Hematopoietic multipotent progenitor cell treated with erythropoietin and hydrocortisone succinate and interleukin-3 and kit ligand, for 6 days (in vitro differentiated cells): ENCODE measurements at places on chromosomes 13 and 19.

GRCh38 chr19:14916848-14917247 is 24.4 kb upstream of the OR7C2 start:
- DNase-seq: peak; percentile 12

- no peak for DNase-seq
Measured at GRCh38 chr13:83182845-83183244, 699.4 kb downstream of the SLITRK1 start.

- peak; percentile 73 for DNase-seq
Measured at GRCh38 chr13:44972956-44973581, 16.2 kb downstream of the NUFIP1 start.

DNA sequence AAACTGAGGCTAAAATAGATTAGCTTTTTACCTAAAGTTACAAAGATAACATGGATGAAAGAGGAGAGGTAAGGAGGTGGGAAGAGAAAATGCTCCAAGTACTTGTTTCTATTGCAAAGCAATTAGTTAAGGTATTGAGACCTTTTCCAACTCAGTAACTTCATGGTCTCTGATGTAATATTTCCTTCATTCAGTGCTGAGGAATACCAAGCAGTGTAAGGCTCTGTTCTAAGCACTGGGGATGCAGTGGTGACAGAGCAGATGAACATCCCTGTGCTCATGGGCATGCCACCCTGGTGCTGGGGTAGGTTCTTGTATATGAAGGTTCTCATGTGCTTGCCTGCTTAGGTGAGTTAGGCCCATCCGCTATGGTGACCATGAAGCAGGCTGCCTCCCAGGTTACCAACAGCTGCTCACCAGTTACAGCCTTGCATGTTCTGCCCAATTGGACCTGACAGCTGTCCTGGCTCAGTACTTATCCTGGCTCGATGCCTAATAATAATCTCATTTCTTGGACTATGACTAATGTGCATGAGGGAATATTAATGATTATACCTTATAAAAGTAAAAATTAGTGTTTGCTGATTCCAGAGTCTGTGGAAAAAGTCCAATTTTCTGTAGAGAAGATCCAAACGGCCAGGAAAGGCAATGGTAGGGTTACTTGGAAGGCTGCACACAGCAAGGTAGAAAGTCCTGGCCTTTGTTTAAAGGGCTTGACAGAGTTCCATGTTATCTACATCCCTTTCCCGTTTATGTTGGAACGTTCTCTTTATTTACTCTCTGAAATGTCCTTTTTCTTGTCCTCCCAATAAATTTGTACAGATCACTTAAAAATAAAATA is 48.3 kb downstream of the LATS2 start:
- DNase-seq: no peak

- no peak for DNase-seq
Measured at GRCh38 chr13:44410328-44410859, 36.8 kb downstream of the SERP2 start.

DNA sequence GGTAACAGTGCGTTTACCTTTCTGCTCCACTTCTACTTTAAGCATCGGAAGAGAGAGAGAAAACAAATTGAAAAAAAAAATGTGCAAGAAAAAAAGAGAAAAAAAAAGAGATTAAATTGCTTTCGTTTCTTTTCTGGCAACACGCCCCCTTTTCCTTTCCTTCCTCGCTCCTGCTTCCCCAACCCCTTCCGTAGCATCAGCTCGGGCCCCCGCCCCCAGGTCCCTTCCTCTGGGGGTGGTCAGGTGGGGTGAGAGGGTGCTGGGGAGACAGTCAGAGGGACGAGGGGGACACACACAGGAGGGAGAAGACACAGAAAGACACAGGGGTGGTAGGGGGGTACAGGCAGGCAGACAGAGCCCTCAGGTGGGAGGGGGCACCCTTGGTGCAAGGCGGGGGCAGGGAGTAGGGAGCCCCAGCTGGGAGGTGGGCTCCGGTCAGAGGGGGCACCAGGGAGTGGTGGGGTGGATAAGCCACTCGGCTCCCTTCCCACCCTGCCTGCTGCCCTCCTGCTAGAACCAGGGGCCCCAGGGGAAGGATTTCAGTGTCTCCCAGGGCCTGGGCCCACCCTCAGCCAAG is 30.7 kb upstream of the ASF1B start:
- DNase-seq: no peak

DNA sequence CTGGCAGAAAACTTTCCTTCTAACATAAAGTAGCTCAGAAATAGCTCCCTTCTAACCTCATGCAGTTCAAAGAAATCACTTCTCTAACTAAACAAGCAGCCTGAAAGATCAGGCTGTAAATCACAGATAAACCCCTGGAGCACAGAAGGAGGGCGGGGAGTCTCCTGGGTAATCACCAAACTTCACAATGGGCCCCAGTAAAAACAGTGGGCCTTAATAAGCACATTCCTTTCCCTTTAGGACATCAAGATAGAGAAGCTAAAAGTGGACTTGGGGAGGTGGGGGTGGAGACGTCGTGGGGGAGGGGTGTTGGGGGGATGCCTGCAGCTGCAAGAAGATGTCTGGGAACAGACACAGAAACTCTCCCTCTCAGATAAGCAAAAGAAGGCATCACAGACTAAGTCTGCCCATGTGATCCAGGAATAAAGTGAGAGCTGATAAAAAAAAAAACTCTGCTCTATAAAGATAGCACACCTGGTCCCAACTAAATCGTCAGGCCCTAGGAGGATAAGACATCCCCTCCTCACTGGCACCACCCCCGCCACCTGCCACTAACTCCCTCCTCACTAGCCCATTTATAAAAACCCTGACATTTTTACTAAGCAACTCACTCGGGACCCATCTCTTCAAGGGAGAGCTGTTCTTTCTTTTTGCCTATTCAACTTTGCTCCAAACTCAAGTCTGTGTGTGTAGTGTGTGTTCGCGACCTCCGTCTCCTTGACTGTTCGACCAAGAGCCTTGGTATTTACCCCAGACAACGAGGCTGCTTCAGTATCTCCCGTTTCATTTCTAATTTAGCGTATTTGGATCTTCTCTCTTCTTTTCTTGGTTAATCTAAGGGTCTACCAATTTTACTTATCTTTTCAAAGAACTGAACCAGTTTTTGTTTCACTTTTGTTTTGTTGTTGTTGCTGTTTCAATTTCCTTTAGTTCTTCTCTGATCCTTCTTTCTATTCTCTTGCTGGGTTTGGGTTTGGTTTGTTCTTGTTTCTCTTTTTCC is 31.7 kb downstream of the DNAJC15 start:
- peak; percentile 71 for DNase-seq

DNA sequence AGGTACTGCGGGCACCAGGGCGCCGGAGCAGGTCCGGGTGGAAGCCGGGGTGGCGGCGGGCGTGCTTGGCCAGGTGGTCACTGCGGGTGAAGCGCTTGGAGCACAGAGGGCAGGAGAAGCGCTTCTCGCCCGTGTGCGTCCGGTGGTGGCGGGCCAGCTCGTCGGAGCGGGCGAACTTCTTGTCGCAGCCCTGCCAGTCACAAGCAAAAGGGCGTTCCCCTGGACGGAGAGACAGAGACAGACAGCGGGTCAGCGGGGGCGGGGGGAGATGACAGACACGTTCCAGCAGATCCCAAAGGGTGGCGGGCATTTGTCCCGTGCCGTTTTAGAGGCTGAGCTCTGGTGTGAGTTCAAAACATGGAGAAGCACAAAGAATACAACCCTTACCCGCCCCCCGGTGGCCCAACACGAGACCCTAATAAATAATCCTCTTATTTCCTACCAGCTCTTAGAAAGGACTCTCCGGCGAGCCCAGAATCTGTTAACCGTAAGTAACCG is 6.3 kb upstream of the REXO1 start:
- peak; percentile 82 for DNase-seq

- peak; percentile 4 for DNase-seq
Measured at GRCh38 chr13:38900188-38900587, 90.4 kb downstream of the STOML3 start.

GRCh38 chr19:5128251-5128935 is 159.5 kb downstream of the KDM4B start:
- DNase-seq: no peak

DNA sequence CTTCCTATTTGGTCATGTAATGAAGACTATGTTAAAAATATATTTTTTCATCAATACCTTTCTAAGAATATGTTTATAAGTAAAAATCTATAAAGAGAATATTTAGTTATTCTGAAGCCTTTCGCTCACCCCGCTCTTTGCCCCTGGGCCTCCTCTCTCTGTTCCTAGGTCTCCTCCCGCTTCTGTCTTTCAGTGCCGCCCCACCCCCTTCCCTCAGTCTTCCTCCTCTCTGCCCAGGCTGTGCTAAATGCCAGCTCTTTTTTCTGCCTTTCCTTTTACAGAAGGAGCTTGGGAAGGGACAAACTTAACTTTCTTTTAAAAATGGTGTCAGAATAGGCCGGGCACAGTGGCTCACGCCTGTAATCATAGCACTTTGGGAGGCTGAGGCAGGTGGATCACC is 22.8 kb downstream of the HIF3A start:
- DNase-seq: no peak

DNA sequence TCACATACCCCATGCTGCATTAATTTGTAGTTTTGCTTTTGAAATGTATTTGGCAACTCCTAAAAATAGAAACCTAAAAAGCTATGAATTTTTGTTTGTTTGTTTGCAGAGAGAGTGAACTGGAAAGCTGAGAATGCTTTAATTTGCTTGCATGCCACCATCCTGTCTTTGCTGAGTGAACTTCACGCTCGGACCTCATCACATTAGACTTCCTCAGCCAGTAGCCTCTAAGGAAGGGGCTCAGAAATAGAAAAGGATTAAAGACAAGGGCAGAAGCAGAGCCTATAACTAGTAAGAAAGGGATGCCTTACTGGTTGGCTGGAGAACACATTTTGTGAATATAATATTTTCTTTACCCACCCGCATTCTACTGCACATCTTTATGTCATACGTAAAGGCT is 275.1 kb downstream of the DCLK1 start:
- no peak for DNase-seq

DNA sequence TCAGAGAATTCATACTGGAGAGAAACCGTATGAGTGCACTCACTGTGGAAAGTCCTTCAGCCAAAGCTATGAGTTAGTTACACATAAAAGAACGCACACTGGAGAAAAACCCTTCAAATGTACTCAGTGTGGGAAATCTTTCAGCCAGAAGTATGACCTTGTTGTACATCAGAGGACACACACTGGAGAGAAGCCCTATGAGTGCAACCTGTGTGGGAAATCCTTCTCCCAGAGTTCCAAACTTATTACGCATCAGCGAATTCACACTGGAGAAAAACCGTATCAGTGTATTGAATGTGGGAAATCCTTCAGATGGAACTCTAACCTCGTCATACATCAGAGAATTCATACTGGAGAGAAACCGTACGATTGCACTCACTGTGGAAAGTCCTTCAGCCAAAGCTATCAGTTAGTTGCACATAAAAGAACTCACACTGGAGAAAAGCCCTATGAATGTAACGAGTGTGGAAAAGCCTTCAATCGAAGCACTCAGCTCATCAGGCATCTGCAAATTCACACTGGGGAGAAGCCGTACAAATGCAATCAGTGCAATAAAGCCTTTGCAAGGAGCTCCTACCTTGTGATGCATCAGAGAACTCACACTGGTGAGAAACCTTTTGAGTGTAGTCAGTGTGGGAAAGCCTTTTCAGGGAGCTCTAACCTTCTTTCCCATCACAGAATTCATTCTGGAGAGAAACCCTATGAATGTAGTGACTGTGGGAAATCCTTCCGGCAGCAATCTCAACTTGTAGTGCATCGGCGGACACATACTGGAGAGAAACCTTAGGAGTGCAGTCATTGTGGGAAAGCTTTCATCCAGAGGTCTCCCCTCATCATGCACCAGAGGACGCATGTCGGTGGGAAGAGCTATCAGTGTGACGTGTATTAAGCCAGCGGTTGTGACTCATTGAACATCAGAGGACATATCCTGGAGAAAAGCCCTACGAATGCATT is 16.5 kb upstream of the ZNF8 start:
- peak; percentile 15 for DNase-seq

DNA sequence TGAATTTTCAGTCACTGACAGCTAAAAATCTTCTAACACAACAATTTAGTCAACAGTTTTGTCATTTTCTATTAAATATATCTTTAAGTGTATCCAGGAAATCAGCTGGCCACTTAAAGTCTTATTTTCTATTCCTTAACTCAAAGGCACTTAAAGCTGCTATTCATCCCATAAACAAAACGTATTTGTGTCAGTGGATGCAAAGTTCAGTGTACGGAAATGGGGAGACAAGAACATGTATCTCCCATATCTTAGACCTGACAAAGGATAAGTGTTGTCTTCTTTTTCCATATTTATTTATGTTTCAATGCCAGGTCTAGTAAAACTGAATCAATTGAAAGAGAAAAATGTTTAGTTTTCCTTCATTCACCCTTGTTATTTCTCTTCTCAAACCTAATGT is 409.8 kb upstream of the KLHL1 start:
- DNase-seq: no peak

GRCh38 chr19:30256496-30256850 is 115.7 kb upstream of the ZNF536 start:
- DNase-seq: no peak

DNA sequence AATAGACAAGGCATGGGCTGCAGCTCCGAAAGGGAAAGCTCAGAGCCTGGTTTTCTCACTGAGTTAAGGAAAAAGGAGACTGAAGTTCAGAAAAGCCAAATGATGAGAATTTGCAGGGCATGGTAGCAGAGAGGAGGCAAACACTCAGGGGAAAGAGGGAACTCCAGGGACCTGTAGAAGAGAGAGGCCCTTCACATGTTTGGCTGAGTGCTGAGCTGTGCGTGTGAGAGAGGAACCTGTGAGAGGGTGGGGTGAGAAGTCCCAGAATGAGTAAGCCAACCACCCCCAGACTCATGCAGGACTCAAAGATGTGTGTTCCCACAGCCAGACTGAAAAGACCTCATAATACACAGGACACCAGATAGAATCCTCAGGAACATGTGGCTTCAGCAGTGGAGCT is 2.8 kb upstream of the CRYL1 start:
- DNase-seq: no peak

DNA sequence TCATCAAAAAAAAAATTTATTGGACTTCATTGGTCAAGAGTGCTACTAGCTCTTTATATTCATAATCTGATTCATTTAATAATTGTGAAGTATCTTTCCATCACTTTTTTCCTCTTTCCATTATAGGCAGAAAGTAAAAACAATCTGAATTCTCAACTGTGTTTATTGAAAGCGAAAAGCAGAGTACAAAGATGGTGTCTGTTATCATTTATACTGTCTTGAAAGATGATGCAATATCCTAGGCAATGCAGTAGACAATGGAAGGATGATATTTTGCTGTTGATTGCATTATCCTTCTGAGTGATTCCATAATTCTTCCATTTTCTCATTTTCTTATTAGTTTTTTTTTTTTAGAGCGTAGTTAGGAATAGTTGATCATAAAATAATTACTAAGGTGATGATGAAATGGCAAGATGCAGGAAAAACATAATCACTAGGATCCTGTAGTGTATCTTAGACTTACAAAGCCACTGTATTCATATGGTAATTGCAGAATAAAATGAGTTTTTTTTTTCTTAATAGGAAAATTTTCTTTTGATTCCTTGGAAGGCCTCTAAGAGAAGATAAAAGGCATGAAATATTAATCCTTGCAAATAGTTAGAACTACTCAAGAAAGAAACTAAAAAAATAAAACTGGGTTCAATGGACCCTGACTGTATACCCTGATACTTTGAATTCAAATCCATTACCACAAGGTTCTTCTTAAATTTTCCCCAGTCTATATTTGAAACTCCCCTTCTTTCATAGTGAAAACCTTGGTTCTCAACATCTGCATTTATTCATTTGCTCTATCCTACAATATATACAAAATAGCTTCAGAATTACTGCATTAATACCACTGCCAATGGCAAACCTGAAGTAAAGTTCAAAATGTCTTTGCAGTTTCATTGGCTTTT is 11.6 kb downstream of the URI1 start:
- DNase-seq: no peak

- DNase-seq: no peak
Measured at GRCh38 chr13:108500711-108501110, 128.7 kb upstream of the MYO16 start.

- DNase-seq: peak; percentile 83
Measured at GRCh38 chr13:81017513-81018152, 676.7 kb upstream of the SPRY2 start.

GRCh38 chr13:114143806-114144605 is 11.6 kb upstream of the RASA3 start:
- peak; percentile 77 for DNase-seq
